Activated CD4-positive, alpha-beta memory T cell treated with anti-CD3 and anti-CD28 coated beads for 36 hours (primary cell): ENCODE measurements at places on chromosomes 4 and X. TPM values are rescaled to one million over a fixed set of nuclear protein-coding genes. Genes with fewer than 3 reads are reported as not detected.

MND1 gene
- 36.1 TPM for total RNA-seq

NAP1L3 gene
- 2.8 TPM for total RNA-seq

NPNT gene
- not detected for total RNA-seq

CXCL6 gene
- total RNA-seq = not detected

DOK7 gene
- total RNA-seq = not detected

MAGEA8 gene
- total RNA-seq = not detected

ZNF630 gene
- total RNA-seq = 1.5 TPM

TMPRSS11F gene
- not detected for total RNA-seq

TADA2B gene
- 10.8 TPM for total RNA-seq

DRP2 gene
- 0.69 TPM for total RNA-seq

CFAP99 gene
- total RNA-seq = not detected

CSAG3 gene
- 1.3 TPM for total RNA-seq

UGT2B15 gene
- total RNA-seq = not detected

REELD1 gene
- total RNA-seq = not detected
